ENCODE measurements at places on chromosomes 3 and 15.
A peak's percentile ranks its signal among the peaks of the same experiment; 100 is the strongest.

DNA sequence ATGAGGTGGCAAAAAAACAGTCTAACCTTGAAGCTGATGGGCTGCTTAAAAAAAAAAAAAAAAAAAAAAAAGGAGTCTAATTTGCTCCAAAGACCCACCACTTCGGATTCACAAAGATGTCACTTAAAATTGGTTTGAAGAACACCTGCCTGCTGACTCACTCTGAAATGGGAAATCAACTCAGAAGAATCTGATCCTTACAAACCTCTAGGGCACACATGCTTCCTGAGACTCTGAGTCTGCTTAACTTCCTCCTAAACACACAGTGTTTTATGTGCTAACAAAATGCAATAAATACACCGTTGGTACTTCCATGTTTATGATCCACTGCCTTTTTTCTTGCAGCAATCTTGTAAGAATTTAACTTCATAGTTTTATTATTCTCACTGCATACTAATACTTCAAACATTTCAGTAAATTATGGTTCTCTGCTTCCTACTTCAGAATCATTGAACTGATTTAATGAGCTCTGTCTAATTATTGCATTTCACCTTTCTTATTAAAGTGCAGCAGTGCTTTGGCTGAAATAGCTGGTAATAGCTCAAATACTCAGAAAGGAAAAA is 73.0 kb upstream of the FRMD4B start:
- no peak for DNase-seq

GRCh38 chr3:143442814-143443447 is 323.4 kb downstream of the CHST2 start:
- no peak for DNase-seq

- DNase-seq: no peak
Observed at GRCh38 chr3:100910986-100911385, 82.2 kb downstream of the ABI3BP start.

DNA sequence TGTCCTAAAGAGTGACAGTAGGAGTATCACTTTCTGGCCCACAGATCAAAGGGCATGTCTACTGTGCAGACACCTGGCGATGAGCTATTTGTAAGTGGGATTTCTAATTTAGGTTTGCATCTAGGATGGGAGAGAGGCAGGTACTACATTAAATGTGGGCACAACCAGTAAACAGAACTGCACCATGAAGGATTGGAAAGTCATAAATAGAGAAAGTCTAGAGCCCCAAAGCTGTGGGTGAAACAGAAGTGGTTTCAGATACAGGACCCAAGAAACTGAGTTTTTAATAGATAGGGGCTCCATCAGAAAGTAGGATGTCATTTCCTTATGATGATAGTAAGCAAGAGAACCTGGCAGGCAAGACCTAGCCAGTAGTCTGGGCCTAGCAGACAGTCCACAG is 35.2 kb upstream of the SPPL2A start:
- DNase-seq: no peak

GRCh38 chr3:63323766-63324165 is 45.7 kb downstream of the SYNPR start:
- DNase-seq: no peak

GRCh38 chr15:88794001-88794400 is 9.2 kb upstream of the ACAN start:
- no peak for DNase-seq

DNA sequence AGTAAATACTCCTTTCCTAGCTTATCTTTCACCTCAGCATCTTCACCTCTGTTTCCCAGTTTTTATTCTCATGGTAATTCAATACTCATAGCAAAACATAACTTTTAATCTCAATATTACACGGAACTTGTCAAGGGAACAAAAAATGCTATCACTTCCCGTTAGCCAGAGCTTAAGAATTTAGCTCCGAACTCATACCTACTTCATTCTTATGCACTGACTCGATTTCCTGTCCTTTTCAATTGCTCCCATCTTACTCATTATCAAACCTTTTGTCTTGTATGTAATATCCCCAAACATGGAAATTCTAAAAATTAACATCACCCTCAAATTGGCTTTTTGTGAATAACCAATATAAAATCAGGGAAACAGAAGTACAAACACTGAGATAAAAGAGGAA is 28.2 kb downstream of the MYEF2 start:
- no peak for DNase-seq

GRCh38 chr3:156181509-156181908 is 61.1 kb downstream of the KCNAB1 start:
- DNase-seq: no peak

- DNase-seq: no peak
Observed at GRCh38 chr15:47675735-47676134, 41.6 kb upstream of the SEMA6D start.

DNA sequence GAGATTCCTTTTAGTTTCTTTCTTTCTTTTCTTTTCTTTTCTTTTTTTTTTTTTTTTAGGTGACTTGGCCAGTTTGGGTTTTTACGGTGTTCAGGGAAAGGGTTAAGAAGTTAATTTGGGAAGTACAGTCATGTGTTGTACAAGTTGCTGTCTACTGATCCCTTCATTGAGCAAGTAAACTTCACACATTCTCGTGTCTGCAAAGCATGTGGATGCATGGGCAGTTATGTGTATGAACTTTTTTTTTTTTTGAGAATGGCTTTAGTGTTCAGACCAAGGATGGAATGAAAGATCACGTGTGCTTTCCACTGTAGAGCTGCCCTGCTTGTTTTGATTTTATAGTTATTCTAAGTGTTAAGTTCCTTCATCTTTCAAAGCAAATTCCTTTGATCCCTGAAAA is 132.3 kb downstream of the PGPEP1L start:
- DNase-seq: no peak

GRCh38 chr3:155886915-155887314 is 16.5 kb downstream of the GMPS start:
- DNase-seq: no peak

- no peak for DNase-seq
Observed at GRCh38 chr15:38868326-38869114, 303.9 kb upstream of the RASGRP1 start.

DNA sequence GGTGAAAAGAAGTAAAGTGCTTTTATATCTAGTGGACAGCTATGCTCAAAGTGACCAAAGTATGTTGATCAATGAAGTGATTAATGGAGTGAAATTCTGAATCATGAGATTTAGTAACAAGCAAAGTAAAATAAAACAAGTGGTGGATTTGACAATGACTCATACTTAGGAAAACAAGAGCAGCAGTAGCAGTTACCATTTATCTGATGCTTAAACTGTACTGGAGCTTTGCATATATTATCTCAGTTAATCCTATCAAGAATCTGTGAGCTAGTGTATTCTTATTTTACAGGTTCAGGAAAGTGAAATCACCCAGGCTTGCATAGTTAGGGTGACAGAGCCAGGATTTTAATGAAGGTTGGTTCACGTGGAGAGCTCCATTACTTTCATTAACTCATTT is 50.6 kb upstream of the SPATA16 start:
- no peak for DNase-seq

GRCh38 chr3:126549861-126550487 is 8.8 kb downstream of the C3orf22 start:
- DNase-seq: peak; percentile 5

DNA sequence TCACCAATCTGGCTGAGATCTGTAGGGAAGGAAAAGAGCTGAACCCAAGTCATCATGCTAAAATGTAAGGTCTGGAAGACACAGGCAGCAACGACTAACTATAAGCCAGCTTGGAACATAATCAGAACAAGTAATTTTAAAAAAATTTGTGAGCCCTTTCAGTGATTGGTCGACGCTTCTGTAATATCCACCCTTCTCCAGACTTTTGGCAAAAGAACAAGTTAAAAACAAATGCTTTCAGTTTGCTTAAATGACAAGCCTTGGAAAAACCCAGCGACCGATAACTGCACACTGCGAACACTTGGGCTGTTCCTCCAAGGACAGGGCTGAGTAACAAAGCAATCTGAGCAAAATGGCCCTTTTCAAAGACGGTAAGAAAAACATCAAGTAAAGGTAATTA is 49.6 kb downstream of the PCSK6 start:
- DNase-seq: no peak

- no peak for DNase-seq
Observed at GRCh38 chr3:115617591-115617990, 5.7 kb upstream of the GAP43 start.

GRCh38 chr3:195817578-195818135 is 5.9 kb upstream of the MUC4 start:
- DNase-seq: no peak

- no peak for DNase-seq
Observed at GRCh38 chr15:90271459-90272166, 6.1 kb downstream of the NGRN start.

- no peak for DNase-seq
Observed at GRCh38 chr3:100941041-100941440, 52.2 kb downstream of the ABI3BP start.

GRCh38 chr3:55491296-55491816 is 4.2 kb upstream of the WNT5A start:
- no peak for DNase-seq

- DNase-seq: no peak
Observed at GRCh38 chr3:36562945-36563344, 182.6 kb downstream of the STAC start.

DNA sequence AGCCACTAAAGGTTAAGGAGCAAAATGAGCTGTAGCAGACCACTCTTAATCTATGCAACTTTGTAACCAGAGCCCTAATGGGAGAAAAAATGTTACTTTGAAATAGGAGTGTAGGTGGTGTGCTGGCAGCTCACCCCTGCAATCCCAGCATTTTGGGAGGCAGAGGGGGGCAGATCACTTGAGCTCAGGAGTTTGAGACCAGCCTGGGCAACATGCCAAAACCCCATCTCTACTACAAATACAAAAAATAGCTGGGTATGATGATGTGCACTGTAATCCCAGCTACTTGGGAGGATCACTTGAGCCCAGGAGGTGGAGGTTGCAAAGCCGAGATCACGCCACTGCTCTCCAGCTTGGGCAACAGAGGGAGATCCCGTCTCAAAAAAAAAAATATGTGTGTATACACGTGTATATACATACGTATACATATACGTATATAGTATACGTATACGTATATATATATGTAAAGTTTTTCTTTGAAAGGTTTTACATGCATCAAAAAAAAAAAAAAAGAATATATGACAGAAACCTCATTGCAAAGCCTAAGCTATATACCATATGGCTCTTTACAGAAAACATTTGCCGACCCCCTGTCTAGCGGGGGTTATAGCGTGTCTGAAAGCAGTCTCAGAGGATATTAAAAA is 15.7 kb downstream of the CAPN7 start:
- no peak for DNase-seq

DNA sequence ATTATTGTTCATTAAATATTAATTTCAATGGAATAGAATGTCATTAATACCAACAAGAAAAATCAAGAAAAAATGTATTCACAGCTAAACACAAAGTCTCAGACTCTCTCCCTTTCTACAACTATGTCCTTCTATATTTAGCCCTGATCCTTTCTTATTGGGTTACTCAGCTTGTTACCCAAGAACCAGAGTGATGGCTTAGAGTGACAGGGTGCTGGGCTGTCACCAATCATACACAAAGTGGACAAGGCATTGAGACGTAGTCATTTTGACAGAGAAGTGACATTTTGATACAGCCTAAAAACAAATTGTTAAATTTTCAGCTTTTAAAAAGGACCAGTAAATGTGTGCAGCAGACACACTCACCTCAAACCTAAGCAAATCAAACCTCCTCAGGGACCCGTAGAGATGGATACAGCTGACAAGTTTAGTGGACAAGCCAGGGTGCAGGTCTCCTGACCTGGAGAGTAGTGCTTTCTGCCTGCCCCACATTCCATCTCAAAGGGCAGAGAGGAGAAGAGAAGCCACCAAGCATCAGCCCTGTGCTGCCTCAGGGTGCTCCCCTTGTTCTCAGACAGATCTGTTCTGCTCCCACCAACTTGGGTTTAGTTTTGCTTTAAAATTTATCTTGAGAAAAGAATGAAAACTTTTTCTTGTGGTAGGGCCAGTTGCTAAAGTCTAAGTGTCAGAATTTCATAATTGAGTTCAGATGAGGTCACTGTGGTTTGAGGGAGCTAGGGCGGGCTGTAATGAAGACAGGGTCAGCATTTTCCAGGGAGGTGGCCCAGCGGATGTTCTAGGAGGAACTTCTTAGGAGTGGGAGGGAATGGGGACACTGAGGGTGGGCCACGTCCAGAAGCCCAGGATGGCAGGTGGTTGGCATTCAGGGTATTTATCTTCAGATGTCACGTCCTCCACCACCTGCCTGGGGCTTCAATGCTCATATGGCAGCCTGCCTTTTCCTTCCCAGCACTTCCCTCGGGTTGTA is 136.5 kb upstream of the TBL1XR1 start:
- no peak for DNase-seq

DNA sequence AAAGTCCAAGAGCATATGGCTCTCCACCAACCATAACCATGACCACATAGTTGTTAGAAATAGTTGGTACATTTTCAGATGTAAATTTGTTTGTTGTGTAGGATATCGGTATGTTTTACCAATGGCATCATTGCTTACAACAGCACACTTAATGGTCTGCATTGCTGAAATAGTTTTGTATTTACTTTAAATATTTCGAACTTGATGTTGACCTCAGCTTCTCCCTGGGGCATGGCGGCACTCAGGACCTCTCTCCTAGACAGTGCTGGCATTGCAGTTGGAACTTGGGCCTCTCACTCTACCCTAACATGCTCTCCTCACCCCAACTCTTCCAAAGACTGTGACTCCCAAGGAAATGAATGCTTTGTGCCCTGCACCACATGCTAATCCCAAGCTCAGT is 5.0 kb downstream of the SLC22A13 start:
- no peak for DNase-seq

- no peak for DNase-seq
Observed at GRCh38 chr3:17639765-17640164, 102.7 kb downstream of the TBC1D5 start.

DNA sequence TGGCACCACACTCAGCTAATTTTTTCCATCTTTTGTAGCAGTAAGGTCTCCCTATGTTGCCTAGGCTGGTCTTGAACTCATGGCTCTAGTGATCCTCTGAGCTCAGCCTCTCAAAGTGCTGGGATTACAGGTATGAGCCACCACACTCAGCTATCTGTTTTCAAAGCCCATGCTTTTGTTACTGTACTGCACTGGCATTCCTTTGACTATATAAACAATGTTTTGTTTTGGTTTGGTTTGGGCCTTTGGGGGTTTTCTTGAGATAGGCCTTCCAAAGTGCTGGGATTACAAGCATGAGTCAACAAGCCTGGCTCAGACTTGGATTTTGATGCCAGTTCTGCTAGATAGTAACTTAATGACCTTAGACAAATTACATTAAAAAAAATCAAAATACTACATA is 89.7 kb upstream of the GK5 start:
- DNase-seq: no peak

GRCh38 chr3:188156056-188156455 is 2.1 kb downstream of the LPP start:
- no peak for DNase-seq

DNA sequence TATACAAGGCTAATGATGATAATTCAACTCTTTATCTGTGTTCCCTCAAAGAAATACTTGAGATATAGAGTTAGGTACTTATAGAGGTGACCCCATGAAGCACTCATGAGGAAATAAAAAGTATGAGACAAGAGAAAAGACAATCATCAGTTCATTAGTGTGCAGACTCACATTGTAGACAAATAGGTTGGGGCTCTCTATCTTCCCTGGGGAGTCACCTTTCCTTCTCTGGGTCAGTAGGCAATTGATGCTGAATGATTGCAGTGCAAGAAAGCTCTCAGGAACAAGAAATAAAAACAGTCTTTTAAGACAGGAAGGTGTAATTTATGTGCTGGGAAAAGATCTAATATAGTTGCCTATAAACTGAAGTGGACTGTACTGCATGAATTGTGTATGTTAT is 1357.6 kb upstream of the EPHA6 start:
- no peak for DNase-seq

- no peak for DNase-seq
Observed at GRCh38 chr15:69919816-69920215, 177.9 kb downstream of the TLE3 start.

Data from activated T-cell treated with anti-CD3 and anti-CD28 coated beads, Interleukin-2, amount 50 U/mL, for 1 hour (primary cell).